Activated CD4-positive, alpha-beta T cell treated with anti-CD3 and anti-CD28 coated beads, Interleukin-2, amount 50 U/mL, for 4 hours (primary cell): ENCODE measurements at places on chromosomes 12 and 14.

- no peak for DNase-seq
Measured at GRCh38 chr14:65866448-65866847, 453.9 kb downstream of the FUT8 start.

- peak; percentile 45 for DNase-seq
Measured at GRCh38 chr12:69330475-69331473, 17.4 kb upstream of the LYZ start.

DNA sequence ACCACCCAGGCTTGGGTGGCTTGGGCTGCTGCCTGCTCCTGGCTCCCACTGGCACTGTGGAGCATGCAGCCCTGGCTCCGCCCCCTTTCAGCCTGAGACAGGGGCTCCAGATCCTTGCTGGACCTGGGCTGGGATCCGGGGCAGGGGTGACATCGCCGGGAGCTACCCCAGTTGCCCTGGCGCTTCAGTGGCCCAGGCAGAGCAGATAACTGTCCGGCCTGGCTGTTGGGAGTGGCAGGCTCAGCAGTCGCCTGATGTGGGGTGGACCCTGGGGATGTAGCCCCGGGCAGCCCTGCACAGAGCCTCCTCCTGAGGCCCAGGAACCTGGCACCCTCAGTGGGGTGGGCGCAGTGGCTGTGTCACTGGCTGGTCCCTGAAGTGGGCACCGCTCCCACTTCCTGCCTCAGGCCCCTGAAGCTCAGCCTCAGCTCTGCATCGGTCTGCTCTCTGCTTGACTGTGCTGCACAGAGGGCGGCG lies 57.9 kb downstream of the FUT8 start:
- no peak for DNase-seq

- no peak for DNase-seq
Measured at GRCh38 chr12:39958377-39958776, 147.5 kb downstream of the SLC2A13 start.

- no peak for DNase-seq
Measured at GRCh38 chr12:116201908-116202307, 75.6 kb downstream of the MED13L start.

- DNase-seq: no peak
Measured at GRCh38 chr14:76782115-76782884, 21.0 kb downstream of the VASH1 start.

GRCh38 chr12:111368291-111368787 lies 556 bp downstream of the PHETA1 start:
- DNase-seq: no peak

- DNase-seq: no peak
Measured at GRCh38 chr12:46534327-46534840, 161.8 kb upstream of the SLC38A2 start.

DNA sequence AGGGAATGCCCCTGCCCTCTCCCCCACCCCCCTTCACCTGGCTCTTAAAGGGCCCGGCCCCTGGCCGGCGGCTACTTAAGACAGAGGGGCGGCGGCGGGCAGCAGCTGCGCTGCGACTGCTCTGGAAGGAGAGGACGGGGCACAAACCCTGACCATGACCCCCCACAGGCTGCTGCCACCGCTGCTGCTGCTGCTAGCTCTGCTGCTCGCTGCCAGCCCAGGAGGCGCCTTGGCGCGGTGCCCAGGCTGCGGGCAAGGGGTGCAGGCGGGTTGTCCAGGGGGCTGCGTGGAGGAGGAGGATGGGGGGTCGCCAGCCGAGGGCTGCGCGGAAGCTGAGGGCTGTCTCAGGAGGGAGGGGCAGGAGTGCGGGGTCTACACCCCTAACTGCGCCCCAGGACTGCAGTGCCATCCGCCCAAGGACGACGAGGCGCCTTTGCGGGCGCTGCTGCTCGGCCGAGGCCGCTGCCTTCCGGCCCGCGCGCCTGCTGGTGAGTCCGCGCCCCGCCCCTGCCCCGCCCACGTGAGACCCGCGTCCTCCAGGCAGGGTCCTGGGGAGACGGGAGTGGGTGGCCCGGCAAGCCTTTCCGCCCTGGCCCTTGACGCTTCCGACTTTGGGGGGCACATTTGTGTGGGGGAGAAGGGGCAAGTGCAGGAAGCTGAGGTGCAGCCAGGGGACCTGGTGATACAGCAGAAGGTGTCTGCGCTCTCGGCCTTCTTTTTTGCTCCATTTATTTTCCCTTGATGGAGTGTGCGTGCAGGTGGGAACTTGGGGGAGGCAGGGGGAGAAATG lies at the start of gene IGFBP6:
Gene IGFBP6 (plus strand): TSS at position 104 of the 790 bp plus-strand sequence. CDS start 51 bp downstream, at position 155.
- peak; percentile 28 for DNase-seq
